Upper lobe of right lung (tissue), 1 donor: ENCODE measurements at places on chromosomes 16 and 17.

- no peak for DNase-seq
Measured at GRCh38 chr17:57541472-57542394, 203.4 kb downstream of the CCDC182 start.

- DNase-seq = no peak
Measured at GRCh38 chr16:26697807-26698206, 368.9 kb upstream of the C16orf82 start.

DNA sequence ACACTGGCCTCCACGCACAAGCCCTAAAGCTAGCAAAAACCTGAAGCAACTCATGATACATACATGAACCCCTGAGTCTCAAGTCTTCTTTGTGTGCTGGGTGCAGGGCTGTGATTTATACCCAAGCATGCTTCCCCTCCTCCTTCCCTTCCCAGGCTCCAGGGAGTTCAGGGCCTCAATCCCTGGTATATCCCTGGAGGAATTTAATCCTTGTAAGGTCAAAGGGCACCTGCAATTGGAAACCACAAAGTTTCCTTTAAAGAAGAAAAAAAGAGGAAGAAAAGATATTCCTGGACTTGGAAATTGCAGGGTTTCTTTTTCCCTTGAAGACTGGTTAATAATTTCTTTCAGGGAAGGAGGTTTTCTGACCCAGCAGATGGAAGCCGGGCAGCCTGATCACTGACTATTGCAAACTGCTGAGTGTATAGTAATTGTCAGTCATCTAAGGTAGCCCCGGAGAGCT, 182.3 kb downstream of the AATF start:
- DNase-seq = no peak

DNA sequence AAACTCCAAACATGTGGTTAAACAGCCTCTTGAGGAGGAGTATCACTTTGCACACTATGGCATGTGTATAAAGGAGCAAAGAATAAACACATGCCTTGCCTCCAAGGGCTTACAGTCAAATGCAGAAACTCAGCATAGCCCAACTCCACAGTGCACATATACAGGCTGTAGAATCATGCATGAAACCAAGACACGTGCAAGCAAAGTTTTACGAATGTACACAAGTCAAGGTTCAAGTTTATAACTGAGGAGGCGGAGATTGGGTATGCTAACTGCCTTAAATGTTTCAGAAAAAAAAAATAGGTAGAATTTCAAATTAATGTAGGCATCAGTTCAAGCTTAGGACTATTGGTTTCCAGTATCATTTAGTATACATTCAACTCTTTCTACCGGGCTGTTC, 321.1 kb downstream of the SOX9 start:
- DNase-seq = no peak

GRCh38 chr17:58153671-58154070, 5.5 kb downstream of the OR4D1 start:
- no peak for DNase-seq

DNA sequence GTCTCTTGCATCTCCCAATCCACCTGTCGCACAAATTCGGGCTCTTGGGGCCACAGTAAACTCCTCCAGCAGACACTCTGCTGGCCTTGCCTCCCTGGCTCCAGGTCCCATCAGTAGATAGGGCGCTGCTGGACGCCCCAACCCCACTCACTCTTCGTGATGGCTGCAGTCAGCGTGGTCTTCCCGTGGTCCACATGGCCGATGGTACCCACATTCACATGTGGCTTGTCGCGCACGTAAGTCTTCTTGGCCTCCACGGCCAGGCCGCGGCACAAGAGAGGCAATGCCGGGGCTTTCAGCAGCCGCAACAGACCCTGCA, 428 bp downstream of the TUFM start:
- no peak for DNase-seq

DNA sequence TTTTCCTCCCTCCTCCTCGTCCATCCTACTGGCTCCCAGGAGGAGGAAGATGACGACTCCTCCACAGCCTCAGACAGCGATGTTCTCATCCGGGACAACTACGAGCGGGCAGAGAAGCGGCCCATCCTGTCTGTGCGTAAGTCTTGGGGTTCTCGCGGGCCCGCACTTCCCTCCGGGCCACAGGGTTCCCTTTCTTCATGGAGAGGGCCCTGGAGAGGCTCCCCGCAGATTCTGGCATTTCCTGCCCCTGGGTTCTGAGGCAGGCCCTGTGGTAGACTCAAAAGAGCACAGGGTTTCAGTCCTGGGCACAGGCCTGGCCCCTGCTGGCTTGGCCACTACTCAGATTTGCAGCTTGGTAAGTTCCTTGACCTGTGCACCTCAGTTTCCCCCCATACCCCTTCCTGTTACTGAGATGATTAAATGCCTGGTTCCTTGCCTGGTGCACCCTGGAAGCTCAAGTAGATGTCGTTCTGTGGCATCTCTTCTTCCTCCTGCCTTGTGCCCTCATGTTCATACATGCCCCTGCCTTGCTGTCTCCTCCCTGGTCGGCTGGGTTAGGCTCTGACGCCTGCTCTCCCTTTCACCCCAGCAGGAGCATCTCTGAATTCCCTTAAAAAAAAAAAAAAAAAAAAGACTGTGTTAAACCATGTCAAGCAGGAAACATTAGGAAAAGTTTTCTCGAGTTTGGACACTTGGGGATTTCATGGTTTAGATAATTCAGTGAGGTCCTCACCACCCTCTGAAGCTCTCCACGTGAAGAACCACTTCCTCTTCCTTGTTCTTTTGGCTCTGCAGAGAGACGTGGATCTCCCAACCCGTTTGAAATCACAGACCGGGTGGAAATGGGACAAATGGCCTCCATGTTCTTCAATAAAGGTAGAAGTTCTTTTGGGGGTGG, 14.3 kb upstream of the NAT9 start:
- no peak for DNase-seq

DNA sequence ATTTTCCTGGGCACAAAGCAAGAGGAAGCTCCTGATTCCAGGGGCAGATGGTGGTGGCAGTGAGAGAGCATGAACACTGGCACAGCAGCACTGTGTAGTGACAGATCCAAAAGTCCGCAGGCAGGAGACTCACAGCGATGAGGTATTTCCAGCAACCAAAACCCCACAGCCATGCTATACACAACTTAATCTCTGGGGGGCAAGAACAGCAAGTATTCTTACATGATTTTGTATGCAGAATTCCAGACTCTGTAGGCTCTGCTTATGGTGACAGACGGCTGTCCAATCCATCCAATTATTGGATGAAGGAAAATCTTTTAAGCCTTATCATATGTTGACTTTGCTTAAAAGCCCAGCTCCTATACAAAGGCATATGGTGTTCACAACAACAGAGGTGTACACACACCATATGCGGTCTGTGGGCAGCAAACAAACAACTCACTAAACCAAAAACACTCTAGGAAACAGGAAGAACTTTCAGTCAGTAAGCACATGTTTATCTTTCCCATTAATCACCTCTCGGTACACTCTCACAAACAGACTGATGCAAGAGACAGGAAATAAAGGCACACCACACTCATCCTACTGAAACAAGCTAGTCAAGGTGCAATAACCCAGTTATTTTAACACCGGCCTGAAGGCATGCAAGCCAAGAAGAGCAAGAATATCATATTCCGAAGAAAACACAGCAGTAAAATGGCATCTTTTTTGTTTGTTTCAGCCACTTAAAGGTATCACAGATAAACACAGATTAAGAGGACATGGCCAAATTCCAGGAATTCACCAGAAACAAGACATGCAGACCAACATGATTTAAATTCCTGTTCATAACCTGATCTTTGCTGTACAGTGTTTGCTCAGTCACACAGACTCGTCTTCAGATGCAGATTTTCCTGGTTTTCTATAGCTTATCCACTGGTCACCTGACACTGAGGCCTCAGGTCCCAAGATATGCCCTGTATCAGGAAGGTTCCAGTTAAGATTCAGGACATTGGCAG, 47.8 kb downstream of the ERN1 start:
- DNase-seq = no peak

DNA sequence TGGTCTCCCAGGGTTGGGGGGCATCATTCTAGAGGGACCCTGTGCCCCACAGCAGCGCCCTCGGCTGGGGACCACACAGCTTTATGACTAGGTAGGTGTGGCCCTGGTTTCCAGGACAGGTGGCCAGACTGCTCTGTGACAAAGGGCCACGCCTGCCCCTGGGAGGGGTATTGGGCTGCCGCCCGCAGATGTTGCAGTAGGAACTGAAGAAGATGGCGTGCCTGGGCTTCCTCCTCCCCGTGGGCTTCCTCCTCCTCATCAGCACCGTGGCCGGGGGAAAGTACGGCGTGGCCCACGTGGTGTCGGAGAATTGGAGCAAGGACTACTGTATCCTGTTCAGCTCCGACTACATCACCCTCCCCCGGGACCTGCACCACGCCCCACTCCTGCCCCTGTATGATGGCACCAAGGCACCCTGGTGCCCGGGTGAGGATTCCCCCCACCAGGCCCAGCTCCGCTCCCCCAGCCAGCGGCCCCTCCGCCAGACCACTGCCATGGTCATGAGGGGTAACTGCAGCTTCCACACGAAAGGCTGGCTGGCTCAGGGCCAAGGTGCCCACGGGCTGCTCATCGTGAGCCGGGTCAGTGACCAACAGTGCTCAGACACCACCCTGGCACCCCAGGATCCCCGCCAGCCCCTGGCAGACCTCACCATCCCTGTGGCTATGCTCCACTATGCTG, at the start of gene SPPL2C:
Gene SPPL2C, plus strand, starts transcription at position 187 of the 681 bp plus-strand sequence. Its CDS starts 26 bp downstream, at position 213.
- DNase-seq = no peak

- no peak for DNase-seq
Measured at GRCh38 chr16:11033629-11034420, 89.5 kb downstream of the CLEC16A start.

GRCh38 chr17:49994085-49995054, 654 bp downstream of the DLX3 start:
- peak; percentile 68 for DNase-seq

- no peak for DNase-seq
Measured at GRCh38 chr16:1159973-1160772, 7.3 kb downstream of the CACNA1H start.

DNA sequence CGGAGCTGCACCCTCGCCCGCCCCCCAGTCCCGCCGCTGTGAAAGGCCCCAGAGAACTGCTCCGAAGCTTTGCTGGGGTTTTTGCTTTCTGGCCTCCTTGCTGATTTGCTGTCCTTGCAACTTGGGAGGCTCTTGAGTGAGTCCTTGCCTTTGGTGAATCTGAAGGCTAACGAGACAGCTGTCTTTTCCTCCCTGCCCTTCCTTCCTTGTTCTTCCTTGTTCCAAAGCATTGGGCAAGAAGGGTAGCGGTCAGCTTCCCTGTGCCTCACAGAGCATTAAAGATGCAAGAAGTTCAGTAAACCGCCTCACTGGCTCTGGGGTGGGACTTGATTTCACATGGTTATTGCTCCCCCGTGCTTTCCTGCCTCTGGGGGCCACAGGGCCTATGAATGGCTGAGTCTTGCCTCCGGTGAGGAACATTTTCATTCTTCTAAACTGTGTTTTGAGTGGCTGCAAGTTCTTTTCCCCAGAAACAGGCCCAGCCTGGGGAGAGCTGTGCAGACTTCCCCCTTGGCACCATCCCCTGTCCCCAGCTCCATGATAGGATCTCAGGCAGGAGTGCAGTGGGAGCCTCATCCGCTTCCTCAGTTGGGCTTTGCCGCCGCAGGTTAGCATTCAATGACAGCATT, 1.4 kb downstream of the YPEL2 start:
- no peak for DNase-seq

GRCh38 chr16:9509663-9510062, 418.2 kb downstream of the HAPSTR1 start:
- DNase-seq = no peak
